ENCODE measurements at places on chromosomes 12 and 14. TPM values are rescaled to one million over a fixed set of nuclear protein-coding genes. Genes with fewer than 3 reads are reported as not detected.

Gene AQP6
- polyA plus RNA-seq: 0.10 TPM

Gene PROX2
- not detected for polyA plus RNA-seq

Gene CHGA
- 5.6 TPM for polyA plus RNA-seq

Gene LMO3
- polyA plus RNA-seq: not detected

Gene MGAT2
- 22.0 TPM for polyA plus RNA-seq

Gene ATXN7L3B
- polyA plus RNA-seq: 18.5 TPM

Gene PTPRR
- 1.4 TPM for polyA plus RNA-seq

Gene SLC5A8
- not detected for polyA plus RNA-seq
